ENCODE measurements at places on chromosomes 5 and 9.

DNA sequence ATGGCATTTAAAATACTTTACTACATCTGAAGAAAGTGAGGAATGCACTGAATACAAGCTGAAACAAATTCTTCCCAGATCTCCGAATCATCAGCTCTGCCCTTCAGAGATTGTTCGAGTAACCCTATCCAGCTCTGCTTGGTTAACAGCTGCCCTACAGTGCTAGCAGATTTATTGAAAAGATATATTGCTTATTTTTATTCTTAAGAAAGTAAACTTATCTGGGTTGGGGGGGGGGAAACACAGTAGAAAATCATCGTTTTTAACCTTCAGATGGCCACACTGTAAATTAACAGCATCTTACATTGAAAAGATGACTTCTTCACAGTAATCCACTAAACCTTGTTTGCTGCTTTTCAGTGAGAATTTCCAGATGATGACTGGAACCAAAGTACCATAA, 210.8 kb downstream of the NFIB start:
- DNase-seq: no peak

- no peak for DNase-seq
These were observed 1.6 kb upstream of the GALT start for GRCh38 chr9:34644766-34645314.

- DNase-seq: peak; percentile 13
These were observed 6.0 kb downstream of the PUM3 start for GRCh38 chr9:2837915-2838314.

DNA sequence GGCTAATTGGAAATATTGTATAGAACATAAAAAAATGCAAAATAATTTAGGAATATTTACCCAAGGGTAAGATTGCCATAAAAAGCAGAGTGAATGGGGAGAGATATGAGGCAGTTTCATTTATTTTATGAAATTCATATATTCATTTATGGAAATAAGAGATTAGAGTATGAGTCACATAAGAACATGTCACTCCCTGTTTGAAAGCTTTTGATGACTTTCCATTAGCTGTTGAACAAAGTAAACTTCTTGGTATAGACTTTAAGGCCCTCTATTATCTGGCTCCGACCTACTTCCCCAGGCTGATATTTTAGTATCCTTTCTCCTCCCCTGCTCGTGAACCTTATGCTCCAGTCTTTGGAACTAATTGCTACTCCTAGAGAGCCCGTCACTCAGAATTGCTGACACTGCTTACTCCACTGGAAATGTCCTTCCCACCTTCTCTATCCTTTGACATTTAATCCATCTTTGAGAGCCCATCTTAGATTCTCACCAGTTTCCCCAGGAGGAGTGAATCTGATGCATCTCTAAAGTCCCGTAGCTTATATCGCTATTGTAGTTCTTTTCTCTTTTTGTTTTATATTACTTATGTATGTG, 8.9 kb upstream of the ACTBL2 start:
- no peak for DNase-seq

DNA sequence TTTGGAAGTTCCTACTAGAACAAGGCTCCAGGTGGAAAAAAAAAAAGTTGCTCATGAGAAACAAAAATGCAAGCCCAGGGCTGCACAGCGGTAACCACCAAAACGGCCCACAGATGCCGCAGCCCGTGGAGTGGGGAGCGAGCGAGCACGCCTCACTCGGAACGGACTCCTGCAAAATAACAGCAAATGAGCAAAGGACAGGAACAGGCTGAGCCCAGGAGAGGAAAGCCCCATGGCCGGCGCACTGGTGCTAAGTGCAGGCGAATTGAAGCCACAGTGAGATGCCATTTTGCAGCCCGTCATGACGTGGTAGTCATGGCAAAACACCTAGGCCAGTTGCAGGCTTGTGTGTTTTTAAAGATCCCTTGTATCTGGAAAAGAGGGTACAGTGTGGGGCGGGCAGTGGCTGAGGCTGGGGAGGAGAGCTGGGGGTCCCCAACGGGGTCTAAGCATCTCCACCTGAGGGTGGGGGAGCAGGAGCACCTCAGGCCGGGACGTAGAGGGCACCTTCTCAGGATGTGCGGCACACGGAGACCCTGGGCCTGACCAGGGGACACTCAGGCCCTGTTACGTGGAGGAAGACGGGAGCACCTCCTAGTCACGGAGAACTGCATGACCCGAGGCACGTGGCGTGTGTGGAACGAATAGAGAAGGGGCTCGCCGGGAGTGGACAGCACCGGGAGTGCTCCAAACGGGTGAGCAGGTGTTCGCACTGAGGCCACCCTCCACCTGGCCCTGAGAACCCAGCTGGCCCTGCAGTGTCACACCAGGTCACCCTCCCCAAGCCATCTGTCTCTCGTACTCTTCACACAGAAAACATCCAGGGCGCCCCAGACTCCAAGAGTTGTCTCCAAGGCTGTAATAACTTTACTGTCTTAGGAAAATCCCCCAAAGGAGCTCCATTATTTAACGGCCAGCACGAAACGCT, 10.7 kb downstream of the GRM6 start:
- DNase-seq: no peak

DNA sequence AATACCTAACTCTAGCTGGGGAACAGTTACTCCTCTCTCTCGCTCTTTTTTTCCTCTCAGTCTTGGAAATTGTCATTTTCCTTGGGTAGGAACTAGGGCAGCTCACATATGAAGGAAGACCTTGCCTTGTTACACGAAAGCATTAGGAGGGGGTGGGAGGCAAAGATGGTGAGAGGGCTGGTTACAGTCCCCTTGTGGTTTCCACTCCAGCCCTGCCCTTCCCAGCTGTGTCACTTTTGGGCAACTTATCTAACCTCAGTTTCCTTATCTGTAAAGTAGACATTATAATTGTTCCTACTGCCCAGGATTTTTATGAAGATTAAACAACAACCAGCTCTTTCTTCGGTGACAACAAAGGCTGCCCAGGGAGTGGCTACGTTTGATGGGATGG, 196.2 kb upstream of the CLINT1 start:
- no peak for DNase-seq

- no peak for DNase-seq
These were observed 69.8 kb downstream of the SGCD start for GRCh38 chr5:156396830-156397081.

GRCh38 chr9:134957945-134958227, 40.2 kb upstream of the FCN1 start:
- no peak for DNase-seq

GRCh38 chr5:125065741-125066140, 319.3 kb upstream of the ZNF608 start:
- DNase-seq: no peak

DNA sequence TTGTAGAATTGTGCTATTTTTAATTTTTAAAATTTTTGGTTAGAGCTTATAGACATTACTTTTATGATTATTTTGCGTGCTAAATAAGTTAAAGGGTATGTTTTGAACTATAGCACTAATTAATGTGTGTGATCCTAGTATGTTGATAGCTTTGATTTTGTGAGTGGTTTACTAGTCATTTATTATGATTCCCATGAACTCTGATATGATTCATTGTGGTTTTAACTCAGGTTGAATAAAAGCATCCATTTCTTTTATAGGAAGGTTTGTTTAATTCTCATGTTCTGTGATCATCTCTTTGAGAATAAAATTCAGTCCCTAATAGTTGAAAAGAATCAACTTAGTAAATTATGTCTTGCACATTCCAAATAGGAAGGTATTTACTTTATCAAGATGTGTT, 22.5 kb downstream of the C5orf22 start:
- DNase-seq: no peak

DNA sequence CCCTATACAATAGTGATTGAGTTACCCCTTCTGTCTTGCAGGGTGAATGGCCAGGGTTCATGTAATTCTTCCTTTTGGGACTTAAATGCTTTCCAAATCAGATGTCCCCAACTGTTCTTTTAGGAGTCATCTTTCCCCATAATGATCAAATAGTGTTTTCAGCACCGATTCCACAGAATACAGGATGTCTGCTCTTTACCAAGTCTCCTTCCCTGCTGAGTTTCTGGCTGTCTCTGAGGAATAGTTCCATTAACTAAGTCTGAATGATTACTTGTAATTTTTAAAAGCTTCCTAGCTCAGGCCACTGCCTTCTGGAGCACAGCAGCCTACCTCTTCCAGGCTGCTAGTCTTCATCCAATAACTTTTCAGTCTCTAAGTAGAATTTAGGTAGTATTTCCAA, 630.7 kb upstream of the ZNF608 start:
- DNase-seq: no peak

DNA sequence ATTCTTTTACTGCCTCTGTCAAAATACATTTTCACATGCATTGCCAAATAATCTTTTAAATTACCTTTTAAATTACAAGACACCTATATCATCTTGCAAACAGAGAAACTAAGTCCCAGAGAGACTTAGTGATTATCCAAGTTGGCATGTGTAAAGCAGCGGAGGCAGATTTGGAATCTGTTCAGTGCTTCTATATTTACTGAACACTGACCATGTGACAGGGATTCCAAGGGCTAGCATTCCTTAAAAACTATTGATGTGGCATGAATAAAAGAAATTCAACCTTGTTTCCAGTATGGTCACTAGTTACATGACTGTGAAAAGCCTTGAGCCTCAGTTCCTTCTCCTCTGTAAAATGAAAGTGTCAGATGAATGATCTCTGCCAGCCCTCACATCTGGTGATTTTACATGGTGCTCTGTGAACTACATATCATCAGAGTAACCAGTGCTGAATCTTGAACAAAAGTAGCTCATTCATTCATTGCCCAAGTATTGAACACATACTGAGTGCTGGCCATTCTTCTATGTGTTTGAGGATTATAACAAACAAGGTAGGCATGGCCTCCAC, 71.9 kb upstream of the PPP1R2B start:
- no peak for DNase-seq

DNA sequence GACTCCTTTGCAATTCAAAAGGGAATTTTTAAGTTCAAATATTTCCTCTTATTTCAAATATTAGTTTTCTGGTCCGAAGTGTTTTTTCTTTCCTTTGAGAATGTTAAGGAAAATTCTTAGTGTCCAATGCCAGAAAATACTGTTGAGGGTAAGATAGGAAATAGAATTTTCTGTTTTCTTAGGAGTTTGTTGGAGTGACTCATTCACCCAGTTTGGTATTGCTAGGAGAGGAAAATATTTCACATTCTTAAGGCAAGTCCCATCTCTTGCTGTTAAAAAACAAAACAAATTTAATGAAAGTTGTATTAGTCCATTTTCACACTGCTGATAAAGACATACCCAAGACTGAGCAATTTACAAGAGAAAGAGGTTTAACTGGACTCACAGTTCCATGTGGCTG, 349.2 kb upstream of the ADAMTSL1 start:
- peak; percentile 69 for DNase-seq

DNA sequence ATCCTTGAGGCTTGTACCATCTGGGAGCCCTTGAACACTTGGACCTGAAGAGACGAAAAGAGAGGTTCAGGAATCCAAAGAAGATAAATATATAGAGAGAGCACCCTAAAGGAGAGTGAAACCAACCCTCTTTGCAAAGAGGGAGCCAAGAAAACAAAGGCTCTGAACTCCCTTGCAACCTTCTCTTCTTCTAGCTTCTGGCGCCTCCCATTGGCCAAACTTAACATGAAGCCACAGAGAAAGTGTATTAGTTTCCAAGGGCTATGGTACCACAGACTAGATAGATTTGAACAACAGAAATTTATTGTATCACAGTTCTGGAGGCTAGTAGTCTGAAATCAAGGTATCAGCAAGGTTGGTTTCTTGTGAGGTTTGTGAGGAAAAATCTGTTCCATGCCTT, 175.1 kb downstream of the HCN1 start:
- no peak for DNase-seq

DNA sequence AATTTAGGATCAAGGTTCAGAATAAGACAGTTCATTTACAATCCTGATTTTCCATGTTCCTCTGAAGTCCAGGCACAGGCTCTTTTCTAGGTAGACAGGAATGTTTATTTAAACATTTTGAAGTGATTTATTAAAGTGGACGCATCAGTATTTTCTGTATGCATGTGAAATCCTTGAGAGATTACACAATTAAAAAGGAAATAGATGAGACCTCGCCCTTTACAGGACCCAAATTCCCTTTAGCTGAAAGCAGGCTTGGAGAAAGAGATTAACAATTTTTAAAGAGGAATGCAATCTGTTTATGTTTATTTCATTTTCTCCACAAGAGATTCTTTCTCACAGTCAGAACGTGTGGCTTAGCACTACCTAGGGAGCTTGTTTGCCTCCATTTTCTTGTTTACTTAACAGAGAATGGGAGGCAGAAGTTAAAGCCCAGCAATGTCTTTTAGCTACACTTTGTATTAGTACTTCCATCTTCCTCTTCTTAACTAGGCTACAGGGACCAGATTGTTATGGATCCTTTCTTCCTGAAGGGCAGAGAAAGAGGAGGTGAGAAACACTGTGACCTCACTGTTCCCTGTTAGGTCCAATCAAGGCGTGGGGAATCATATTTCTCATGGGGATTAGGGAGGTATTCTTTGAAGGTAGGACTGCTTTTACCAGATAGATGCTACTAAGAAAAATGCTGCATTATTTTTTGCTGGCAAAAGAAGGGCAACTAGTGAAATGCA, 416.0 kb downstream of the SH3GL2 start:
- no peak for DNase-seq

- DNase-seq: no peak
These were observed 27.6 kb downstream of the SEMA4D start for GRCh38 chr9:89470224-89470839.

- DNase-seq: peak; percentile 9
These were observed 369.5 kb downstream of the TMEM167A start for GRCh38 chr5:82707741-82708140.

DNA sequence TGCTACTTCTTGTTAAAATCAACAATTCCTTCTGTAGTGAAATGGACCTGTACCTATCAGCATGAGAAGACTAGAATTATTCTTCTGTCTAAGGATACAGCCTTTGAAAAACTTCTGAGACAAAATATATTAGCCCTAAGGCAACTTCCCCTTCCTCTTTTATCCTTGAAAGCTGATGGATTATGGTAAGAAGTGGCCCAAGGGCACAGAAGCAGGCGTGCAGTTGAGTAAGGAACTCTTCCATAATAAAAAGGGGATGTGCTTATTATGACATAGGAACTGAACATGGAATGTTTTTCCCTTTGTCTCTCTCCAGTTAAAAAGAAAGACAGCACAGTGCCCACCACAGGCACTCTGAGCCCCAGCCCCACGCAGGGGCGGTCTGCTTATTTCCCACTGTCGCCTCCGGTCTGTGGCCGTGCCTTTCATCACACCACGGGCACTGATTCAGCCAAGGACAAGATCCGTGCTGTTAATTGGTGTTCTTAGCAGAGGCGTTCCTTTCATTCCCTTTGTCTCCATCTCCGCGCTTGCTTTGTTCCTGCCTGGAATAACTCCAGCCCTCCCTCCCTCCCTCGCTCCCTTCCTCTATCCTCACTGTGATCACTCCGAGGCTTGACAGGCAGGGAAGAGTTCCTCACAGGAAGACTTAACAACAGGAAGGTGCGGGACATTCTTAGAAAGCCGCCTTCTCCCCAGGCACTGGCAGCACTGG, 135.9 kb upstream of the OTULINL start:
- DNase-seq: peak; percentile 75

DNA sequence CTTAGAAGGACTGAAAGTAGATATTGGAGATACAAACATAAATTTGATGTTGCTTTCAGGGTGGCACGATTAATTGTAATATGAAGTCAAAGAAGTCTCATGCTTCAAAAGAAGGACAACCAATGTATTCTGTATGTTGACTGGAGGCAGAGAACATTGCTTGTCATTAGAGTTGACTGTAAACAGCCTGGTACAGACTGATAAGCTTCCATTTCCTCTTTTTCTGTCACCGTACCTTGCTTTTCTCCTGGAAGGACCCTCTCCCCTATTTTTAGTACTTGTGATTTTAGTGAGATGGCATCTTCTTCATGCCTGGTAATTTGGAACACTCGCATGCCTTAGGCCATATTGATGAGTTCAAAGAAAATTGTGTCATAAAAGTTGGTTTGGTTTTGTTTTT, 809.4 kb downstream of the PRELID2 start:
- DNase-seq: no peak

Measured in fibroblast of skin of scalp (primary cell).